ENCODE measurements at places on chromosomes 5 and 9. TPM values are rescaled to one million over a fixed set of nuclear protein-coding genes. Genes with fewer than 3 reads are reported as not detected.

- DNase-seq: peak; percentile 70
Observed at GRCh38 chr5:159208514-159209437, 577 bp downstream of the RNF145 start.

DNA sequence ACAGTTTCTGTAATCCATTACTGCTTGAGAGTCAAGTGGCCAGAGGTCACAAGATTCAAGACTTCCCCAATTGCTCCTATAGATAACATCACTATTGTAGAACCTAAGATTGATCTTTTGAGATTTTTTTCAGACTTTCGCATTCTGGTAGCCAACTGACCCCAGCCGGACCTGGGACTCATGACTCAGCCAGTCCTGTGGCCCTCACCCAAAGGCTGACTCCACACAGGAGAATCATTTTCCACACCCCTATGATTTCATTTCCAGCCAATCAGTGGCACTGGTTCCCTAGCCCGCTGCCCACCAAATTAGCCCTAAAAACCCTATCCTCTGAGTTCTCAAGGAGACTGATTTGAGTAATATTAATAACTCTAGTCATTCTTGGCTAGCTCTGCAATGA, 36.2 kb downstream of the TARS1 start:
- no peak for DNase-seq

Gene MAPK9
- 39.5 TPM for total RNA-seq

GRCh38 chr5:113761594-113761993, 248.1 kb downstream of the YTHDC2 start:
- no peak for DNase-seq

DNA sequence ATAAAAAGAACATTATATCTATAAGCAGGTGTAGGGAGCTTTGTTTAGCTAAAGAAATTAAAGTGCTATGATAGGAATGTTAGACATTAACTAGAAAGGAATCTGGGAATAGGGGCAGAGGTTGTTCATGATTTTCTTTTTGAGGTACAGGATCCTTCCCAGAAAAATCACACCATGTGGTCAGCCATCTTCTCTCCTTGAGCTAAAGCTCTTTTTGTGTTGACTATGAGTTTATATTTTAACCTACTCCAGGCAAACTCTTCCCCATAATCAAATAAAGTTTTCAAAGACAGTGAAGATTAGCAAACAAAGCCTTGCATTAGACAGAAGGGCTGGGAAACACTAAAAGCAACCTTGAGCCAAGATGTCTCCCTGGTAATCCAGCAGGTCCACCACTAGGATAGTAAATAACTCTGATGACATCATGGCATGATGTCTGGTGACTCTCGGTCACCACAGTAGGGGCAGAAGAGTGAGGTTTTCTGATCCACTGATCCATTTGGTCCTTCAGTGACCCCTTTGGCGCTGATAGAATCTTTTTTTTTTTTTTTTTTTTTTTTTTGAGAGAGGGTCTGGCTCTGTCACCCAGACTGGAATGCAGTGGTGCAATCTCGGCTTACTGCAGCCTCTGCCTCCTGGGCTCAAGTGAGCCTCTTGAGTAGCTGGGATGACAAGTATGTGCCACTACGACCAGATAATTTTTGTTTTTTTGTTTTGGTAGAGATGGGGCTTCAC, 30.6 kb upstream of the IL6ST start:
- DNase-seq: no peak
